Renal cortical epithelial cell (primary cell): ENCODE measurements at places on chromosomes 2 and 18. TPM values are rescaled to one million over a fixed set of nuclear protein-coding genes. Genes with fewer than 3 reads are reported as not detected.

FAM110C gene
- total RNA-seq, result 24.7 and 31.4 TPM in 2 replicates

METTL5 gene
- 55.3 and 72.2 TPM in 2 replicates for total RNA-seq

PEX13 gene
- 42.5 and 57.5 TPM in 2 replicates for total RNA-seq

WNT10A gene
- 13.5 and 21.5 TPM in 2 replicates for total RNA-seq

TBC1D8 gene
- total RNA-seq, result 12.3 and 22.8 TPM in 2 replicates

NPAS2 gene
- total RNA-seq, result 22.1 and 25.5 TPM in 2 replicates

GAREM1 gene
- 3.6 and 40.3 TPM in 2 replicates for total RNA-seq

BOLL gene
- not detected in 2 replicates for total RNA-seq

C18orf54 gene
- total RNA-seq, result 4.3 and 10.6 TPM in 2 replicates

- DNase-seq, result no peak
These were observed 300.1 kb upstream of the SLC8A1 start for GRCh38 chr2:40751981-40752380.

- DNase-seq, result no peak
These were observed 17.3 kb downstream of the ACADL start for GRCh38 chr2:210207929-210208328.

DNA sequence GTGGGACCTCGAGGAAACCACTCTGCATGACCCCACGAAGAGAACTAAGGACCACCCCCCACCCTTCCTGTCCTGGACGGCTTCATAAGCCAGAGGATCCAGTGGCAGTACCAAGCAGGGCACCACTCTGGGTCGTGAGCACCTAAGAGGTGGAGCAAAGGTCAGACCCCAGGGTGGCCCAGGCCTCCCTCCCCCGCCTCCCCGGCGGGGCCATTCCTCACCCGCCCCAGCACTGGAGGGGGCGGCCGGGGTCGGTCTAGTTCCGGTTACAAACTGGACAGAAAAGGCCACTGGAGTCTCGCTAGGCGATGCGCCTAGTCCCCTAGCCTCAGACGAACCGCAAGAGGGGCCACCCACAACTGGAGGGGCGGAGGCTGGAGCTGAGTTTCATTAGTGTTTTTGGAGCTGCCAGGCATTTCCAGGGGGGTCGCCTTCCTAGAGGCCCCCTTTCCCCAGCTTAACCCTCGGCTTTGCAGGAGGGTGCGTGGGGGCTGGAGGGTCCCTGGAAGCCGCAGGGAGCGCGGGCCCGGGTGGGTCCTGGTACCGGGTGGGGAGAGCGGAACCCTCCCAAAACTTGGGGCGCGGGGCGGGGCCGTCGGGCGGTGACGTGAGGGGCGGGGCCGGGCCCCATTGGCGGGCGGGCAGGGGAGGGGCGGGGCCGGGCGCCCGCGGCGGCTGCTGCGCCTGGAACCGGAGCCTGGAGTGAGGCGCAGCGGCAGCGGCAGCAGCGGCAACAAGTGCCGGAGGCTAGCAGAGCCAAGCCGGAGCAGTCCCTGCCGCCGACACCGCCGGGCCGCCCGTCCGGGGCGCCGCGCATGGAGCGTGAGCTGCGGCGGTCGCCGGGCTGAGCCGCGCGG, at the start of gene B3GNT2:
Gene B3GNT2 (plus strand): TSS at position 695 of the 857 bp plus-strand sequence. CDS start 26,106 bp downstream, outside the sequence.
- DNase-seq, result no peak

- no peak for DNase-seq
These were observed 756.3 kb downstream of the CCDC85A start for GRCh38 chr2:56940054-56940453.

DNA sequence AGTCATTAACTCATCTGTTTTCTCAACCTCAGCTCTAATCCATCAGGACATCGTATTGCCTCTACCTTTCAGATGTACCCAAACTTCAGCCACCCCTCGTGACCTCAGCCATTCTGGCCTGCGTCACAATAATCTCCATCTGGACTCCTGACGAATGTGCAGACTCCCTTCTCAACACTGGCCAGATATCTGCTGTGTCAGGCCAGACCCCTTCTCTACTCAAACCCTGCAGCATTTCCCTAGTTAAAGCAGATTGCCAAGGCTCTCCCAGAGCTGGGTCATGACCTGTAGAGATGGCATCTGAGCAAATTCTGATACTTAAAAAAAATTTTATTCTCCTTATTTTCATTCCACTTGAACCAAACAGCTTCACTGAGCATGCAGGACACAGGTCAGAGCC, 69.5 kb upstream of the TMEM18 start:
- no peak for DNase-seq

DNA sequence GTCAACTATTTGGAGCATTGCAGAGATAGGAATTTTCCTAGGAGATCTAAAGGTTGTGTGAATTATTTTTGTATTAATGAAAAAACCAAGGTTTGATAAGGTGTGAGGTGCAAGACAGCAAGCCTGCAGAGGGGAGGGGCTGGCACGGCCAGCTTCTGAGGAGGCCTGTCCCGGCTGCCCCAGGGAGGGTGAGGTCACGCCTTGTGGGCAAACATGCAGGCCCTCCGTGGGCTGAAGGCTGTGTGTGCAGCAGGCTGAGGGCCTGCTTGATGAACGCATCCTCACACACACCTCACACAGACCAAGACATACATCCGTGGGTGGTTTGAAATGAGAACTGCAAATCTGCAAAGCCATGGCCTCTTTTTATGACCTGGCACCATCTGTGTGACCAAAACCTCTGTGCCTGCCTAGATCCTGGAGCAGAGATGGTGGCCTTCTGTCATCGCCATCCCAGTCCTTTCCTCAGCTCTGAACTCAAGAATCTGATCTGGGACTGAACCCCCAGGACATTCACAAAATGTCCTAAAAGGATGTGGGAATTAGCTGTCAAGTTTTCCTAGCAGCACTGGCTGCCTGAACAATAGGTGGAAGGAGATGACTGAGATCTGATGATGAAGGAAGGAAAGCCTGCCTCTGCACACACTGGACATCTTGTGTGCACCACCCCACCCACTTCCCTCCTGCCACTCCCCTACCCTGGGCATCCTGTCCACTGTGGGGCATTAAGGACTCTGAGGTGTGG, 102.4 kb upstream of the MGAT4A start:
- no peak for DNase-seq

DNA sequence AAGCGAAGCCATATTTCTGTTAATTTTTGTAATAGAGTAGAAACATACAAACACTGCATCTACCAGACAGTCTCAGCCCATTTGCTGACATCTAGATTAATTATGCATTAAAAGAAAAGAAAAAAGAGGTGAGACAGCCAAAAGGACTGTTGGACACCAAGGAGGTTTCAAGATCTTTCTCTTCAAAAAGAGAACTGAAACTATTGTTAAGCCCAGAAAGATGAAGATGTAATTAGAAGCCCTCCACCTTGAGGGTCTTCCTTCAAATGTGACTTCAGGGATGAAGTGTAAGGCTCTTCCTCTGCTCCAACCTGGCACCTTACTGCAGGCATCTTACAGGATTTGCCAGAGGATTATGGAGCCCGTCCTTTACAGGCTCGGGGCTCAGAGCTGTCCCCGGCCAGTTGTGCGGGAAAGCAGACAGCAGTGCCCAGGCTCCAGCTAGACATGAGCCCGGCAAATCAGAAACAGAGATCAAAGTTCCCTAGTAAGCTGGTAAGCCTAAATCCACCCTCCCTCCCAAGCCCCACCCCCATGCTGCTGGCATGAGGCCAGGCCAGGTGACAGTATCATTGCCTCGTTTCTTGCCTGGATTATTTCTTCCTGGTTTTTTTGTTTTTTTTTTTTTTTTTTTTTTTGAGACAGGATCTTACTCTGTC, 38.9 kb downstream of the ADI1 start:
- no peak for DNase-seq

GRCh38 chr2:8849327-8849726, 11.9 kb upstream of the KIDINS220 start:
- no peak for DNase-seq

- DNase-seq, result no peak
These were observed 101.4 kb downstream of the NFATC1 start for GRCh38 chr18:79496978-79497637.

GRCh38 chr2:42832289-42832634, 39.9 kb upstream of the HAAO start:
- no peak for DNase-seq

- no peak for DNase-seq
These were observed 47.0 kb upstream of the RALBP1 start for GRCh38 chr18:9428301-9428706.

DNA sequence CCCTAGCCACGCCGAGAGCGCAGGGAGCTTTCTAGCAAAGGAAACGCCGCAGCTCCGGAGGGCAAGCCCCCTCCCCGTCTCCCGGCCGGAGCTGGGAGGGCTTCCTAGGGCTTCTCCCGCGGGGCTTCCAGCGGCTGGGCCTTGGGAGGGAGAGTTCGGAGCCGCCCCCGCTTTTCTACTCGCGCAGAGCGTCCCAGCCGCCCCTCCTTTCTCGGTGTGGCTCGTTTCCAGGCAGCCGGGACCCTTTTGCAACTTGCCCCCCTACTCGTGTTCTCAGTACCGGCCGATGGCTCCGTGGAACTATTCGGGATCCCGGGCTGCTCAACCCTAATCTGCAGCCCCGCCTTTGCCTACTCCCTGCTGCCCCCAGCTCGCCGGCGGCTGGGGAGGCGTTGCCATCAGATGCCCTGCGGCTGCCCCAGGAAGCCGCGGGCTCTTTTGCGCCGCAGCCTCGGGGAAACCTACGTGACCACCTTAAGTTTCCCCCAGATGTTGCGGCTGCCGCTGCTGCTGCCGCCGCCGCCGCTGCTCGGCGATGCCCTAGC, 1.5 kb upstream of the NR4A2 start:
- DNase-seq, result no peak

GRCh38 chr2:128477891-128478290, 159.2 kb upstream of the HS6ST1 start:
- no peak for DNase-seq

- DNase-seq, result no peak
These were observed 18.5 kb downstream of the MBD2 start for GRCh38 chr18:54205959-54206358.

- DNase-seq, result peak; percentile 50
These were observed 65.9 kb downstream of the BCL2 start for GRCh38 chr18:63253428-63254372.

- DNase-seq, result peak; percentile 95
These were observed 5.0 kb upstream of the TET3 start for GRCh38 chr2:73979686-73980085.

DNA sequence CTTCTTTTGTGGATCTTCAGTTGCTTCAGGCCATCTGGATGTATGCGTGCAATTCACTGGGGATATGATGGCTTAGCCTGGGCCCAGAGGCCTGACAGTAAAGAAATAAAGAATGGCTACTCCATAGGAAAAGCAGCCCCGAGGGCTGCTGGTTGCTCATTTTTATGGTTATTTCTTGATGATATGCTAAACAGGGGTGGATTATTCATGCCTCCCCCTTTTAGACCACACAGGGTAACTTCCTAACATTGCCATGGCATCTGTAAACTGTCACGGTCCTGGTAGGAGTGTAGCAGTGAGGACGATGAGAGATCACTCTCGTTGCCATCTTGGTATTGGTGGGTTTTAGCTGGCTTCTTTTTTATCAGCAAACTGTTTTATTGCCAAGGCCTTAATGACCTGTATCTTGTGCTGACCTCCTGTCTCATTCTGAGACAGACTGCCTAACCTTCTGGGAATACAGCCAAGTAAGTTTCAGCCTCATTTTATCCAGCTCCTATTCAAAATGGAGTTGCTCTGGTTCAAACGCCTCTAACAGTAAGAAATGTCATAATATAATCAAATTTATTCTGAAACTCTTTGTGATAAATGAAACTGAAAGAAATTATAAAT, 60.5 kb downstream of the DSEL start:
- no peak for DNase-seq

DNA sequence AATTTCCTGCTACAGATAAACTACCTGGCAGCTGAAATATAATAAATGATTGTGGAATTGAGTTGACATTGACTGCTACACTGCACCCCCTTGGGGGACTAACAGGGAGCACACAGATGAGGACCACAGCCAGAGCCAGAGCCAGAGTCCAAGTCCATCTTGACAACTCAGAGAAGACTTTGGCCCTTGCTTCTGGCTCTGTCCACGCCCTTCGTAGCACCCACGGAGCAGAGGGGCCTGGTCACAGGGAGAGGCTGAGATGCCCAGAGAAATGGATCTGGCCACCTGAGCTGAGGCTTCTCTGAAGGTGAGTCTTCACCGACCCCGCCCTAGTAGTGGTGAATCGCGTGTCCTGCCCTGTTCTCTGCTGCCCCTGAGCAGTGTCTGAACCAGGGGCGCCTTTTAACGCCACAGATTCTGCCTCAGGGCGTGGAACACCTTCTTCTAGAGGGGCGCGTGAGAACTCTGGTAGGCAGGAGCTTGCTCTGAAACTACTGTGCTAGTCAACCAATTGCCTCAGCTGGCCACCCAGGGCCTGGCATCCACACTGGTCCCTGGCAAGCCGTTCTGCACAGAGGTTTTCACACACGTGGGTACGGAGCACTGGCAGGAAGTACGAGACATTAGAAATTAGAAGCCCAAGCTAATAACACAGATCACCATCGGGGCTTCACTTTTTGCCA, 35.7 kb upstream of the MAT2A start:
- DNase-seq, result peak; percentile 45

- peak; percentile 21 for DNase-seq
These were observed 150.1 kb upstream of the CCDC150 start for GRCh38 chr2:196489371-196489770.

DNA sequence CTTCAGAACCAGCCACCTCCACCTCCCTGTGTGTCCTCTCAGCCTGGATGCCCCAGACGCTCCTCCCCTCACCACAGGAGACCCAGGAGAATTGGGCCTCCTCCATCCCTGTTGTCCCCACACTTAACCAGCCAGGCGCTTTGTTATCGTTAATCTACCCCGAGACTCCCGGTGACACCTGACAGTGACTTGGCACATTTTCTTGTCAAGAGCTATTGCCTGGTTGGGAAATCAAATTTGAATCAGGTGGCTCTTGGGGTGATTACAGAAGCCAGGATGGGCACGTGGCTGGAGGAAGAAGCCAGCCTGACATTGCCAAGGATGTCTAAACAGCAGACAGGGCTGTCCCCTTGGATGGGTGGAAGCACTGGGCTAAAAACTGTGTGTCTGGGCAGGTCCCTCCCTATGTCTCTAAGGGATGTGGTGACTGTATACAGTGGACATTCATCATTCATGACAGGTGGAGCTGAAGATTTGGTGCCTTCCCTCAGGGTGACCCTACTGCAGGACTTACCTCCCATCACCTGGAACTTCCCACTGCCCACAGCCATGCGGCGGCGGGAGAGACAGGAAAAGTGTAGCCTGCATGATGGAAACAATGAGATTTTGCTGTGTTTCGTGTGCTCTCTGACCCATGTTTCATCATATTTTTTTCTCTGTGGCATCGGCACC, 157.2 kb upstream of the CAPN13 start:
- no peak for DNase-seq

DNA sequence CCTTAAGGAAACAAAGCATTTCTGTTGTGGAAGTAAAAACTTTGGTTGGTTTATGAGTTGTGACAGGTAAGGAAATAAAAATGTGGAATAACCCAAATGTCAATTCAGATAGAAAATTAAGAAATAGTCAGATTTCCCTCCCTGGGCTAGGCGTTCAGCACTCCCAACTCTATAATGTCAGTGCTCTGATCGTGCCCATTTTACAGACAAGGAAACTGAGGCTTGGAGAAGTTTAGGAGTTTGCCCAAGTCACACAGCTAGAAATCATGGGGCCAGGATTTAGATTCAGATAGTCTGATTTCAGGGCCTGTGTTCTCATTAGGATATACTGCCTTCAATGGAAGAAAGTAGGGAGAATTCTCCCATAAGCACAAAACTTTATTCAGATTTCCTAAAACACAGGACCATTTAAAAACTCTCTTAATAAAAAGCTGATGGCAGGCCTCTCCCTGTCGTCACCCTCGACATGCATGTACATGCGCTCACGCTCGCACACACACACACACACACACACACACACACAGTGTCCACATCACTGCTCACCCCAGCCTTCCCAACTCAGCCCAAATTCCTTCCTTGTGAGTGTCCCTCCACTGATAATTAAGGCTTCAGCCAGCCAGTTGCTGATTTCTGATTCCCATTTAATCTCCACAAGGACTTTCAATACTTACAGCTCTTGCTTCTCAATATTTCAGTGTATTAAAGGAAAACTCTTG, 49.1 kb upstream of the SLC14A2 start:
- peak; percentile 20 for DNase-seq
